ENCODE measurements at places on chromosomes 6 and 20.

DNA sequence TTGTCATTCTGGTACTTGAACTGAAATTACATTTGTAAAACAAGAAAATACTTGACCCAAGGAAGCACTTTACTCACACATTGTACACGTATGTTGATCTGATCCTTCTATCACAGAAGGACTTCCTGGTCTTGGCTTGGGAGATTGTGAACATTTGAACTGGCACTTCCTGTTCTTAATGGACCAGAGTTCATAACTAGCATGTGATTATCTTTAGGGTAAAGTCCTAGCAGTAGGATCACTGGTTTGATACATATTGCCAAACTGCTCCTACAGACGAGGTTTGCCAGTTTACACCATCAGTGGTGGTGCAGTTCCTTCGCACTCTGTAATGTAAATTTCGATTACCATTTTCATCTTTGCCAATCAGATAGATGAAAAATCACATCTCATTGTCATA lies 12.7 kb downstream of the HECA start:
- no peak for DNase-seq

GRCh38 chr20:17698384-17698783 lies 1.4 kb upstream of the BANF2 start:
- no peak for DNase-seq

DNA sequence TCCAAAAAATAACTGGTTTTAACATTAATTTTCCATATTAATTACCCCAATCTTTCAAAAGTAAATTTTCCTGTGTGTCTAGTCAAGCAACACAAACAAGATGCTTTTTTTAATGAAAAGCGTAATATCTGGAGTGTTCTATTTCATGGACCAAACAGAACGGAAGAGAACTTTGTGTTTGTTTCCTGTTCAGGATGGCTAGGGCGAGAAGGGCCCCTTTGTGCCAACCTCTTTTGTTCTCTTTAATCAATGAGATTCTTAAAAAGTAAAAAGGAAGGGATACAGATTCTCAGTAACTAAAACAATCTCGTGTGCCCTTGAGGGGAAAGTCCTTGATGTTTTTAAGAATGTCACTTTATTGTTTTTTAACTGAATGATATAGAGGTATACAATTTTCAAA lies 55.7 kb downstream of the GNAS start:
- DNase-seq: peak; percentile 38

GRCh38 chr20:2279253-2279779 lies 16.5 kb upstream of the TGM3 start:
- DNase-seq: no peak

- DNase-seq: no peak
Measured at GRCh38 chr20:13461849-13462458, 176.8 kb downstream of the TASP1 start.

- peak; percentile 16 for DNase-seq
Measured at GRCh38 chr6:19804205-19805128, 32.7 kb upstream of the ID4 start.

DNA sequence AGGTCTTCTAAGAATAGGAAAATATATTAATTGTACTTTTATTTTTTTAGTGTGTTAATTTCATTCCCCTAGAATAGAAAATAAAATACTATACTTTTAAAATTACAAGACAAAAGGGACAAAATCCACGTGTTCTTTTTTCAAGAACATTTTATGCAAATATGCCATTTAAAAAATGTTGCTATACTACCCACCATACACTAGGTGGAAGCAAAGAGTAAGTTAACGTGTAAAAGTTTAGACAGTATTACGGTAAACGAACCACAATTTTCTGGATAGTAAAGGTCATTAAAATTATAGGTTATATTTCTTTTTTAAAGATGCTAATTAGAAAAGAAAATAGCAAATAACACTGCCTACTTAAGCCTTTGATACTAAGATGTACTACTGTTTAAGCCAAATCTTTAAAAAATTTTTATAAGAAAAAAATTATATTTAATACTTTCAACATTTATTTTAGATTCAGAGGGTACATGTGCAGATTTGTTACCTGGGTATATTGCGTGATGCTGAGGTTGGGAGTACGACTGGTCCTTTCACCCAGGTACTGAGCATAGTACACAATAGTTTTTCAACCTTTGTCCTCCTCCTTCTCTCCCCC lies 287.6 kb downstream of the PHF3 start:
- no peak for DNase-seq

DNA sequence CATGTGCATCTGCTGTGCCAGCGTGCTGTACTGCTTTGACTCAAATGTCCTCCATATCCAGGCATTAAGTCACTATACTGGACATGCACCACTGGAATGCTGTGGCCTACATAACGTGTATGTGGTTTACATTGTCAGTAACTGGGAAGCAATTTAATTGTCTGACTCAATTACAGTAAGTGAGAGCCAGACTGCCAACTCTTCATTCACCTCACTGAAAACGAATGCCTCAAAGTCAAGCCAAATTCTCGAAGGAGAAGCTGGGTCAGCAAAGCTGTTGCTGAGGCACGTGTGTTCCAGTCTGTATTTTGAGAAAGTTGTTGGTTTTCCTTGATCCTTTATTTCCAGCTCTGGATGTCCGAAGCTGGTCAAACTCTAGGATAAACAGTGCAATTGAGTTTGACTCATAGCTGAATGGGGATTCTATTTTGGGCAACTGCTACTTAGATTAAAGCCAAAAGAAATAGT lies 534.3 kb downstream of the COL12A1 start:
- DNase-seq: no peak

GRCh38 chr6:6221787-6222535 lies 98.5 kb downstream of the F13A1 start:
- no peak for DNase-seq

DNA sequence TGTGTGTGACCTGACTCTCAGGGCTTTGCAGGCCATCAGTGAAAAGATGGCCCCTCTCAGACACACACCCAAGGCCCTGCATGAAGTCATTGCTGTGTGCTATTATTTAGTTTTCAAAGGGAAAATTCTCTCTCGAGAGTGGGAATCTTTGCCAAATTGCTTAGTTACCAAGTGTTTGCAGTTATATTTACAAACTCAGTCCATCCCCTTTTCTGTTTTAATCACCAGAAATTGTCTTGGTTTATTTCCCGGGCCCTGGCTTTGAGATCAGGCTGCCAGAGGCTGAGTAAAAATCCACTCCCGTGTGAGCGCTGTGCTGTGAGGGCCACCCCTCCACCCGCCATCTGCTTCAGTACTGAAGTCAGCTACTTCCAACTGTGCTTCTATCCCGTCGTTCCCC lies 163.1 kb downstream of the SOD2 start:
- no peak for DNase-seq

GRCh38 chr6:16933961-16934360 lies 167.9 kb upstream of the STMND1 start:
- DNase-seq: no peak

GRCh38 chr6:144160431-144161005 lies 10.2 kb downstream of the STX11 start:
- DNase-seq: no peak

- no peak for DNase-seq
Measured at GRCh38 chr6:20680697-20681165, 146.5 kb downstream of the CDKAL1 start.

DNA sequence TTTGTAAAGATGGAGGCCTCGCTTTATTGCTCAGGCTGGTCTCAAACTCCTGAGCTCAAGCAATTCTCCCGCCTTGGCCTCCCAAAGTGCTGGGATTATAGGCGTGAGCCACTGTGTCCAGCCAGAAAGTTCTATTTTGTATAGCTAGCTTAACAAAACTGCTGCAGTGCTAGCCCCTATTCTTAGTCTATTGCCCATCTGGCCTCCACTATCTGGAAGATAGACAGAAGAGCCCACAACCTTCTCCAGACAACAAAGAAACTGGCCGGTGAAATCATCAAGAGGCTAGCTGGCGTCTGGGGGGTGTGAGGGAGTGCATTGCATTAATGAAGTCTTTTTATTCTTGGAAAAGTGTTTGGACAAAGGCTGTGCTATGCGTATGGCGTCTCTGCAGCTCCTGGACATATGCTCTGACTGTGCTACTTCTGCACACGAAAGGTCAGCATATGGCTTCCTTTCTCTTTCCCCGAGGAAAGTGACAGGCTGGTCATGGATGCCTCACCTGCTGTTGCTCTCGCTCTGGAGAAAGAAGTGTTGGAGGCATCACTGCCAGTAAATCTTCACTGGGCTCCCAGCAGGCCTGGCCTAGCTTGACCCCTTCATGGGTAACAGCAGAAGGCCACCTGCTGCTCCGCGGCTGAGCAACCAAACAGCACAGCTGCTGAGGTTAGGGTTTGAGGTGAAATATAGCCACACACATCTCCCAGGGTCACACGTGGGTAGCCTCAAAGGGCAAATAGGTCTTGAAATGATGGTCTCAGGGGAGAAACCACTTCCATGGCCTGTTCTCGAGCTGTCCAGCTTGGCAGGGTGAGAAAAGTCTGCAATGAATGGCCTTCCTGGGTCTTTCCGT lies 95.1 kb upstream of the IYD start:
- no peak for DNase-seq

DNA sequence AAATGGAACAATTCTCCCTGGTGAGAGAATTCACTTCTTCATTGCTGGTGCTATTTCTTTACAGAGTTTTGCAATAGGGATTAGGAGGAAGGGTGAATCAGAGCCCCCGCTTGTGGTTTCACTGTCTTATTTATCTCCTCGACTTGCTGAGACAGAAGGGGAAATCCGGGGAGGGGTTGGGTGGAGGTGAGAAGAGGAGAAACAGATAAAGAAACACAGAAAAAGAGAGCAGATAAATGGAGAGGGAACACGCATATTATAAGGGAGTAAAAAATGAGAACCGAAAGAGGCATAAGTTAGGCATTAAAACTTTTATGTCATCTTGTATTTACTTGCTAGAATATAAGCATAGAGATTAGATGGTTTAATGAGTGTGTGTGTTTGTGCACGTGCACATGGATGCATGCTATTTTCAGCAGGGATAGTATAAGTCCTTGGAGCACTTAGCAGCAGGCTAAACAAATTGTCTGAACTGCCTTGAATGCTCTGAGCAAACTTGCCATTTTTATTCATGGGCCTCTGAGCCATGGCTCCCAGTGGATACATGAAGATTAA lies 105.0 kb downstream of the OLIG3 start:
- DNase-seq: peak; percentile 80

GRCh38 chr6:92428448-92428847 lies 990.9 kb downstream of the EPHA7 start:
- no peak for DNase-seq

- no peak for DNase-seq
Measured at GRCh38 chr20:63097336-63097831, 90.6 kb upstream of the BHLHE23 start.

- no peak for DNase-seq
Measured at GRCh38 chr6:39695447-39695846, 29.8 kb downstream of the KIF6 start.

- no peak for DNase-seq
Measured at GRCh38 chr20:10728873-10729670, 55.3 kb upstream of the JAG1 start.

GRCh38 chr20:17655865-17656479 lies 26.1 kb downstream of the RRBP1 start:
- DNase-seq: no peak

- DNase-seq: no peak
Measured at GRCh38 chr20:3876676-3877075, 12.5 kb upstream of the PANK2 start.

- DNase-seq: no peak
Measured at GRCh38 chr20:17985388-17986018, 16.7 kb downstream of the MGME1 start.

DNA sequence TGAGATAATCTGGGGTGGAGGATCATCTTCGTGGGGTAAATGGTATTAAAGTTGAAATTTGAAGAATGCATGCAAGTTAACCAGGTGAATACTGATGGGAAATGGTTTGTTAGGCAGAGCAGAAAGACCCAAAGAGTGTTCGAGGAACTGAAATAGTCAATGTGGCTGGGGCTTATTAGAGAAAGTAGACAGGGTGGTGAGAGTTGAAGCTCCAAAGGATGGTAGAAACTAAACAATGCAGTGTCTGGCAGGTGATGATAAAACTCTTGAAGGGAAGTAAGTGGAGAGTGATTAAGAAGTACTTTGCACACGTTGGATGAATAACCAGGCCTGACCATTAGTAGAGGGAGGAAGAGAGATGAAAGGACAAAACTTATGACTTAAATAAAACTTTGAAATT lies 39.8 kb upstream of the CENPW start:
- DNase-seq: no peak

DNA sequence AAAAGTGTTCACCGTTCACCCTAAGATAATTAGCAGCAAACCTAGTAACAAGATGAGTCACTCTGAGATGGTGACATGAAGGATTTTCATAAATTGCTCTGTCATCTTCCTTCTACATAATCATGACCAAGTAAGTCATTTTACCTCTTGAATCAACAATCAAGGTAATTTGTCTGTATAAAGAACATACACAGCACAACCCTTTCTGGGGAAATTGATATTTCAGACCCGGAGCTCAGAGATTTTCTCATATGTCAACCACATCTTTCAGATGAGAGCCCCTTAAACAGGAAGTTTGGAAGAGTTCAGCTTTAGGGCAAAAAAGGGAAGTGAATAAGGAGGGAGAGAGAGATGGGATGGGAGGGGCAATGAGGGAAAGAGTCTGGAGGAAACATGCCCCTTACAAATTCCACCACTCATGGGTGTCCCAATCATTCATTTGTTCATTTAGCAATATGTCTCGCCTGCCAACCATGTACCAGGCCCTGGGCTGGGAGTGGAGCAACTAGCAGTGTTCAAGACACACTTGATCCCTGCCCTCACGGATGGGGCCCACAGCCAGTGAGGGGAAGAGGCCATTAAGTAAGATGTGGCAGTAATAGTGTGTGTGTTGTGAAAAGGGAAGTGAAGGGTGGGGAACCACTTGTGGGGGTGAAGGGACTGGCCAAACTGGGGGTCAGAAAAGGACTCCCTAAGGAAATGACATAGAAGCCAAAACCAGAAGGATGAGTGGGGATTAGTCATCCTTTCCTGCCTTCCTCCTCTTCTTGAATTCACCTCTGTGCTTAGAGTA lies 190.9 kb downstream of the MAFB start:
- peak; percentile 70 for DNase-seq

DNA sequence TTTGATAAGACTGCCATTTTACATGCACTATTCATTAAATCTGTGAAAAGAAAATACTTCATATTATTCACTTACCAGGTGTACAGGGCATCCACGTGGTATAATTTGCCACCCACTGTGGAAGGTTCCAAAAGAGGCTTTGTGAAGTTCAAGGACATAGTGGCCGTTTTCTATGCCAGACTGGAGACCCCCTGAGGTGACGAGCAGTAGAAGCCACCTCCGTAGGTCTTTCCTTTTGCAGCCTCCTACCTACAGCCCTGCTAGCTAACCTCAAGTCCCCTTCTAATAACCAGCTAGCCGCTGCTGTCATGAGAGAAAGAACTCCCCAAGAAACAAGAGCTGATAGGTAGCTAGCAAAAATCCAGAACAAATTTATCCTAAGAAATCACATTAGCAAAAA lies 110.5 kb downstream of the ARHGAP18 start:
- DNase-seq: no peak

GRCh38 chr6:149064660-149065015 lies 252.9 kb upstream of the TAB2 start:
- DNase-seq: no peak

- no peak for DNase-seq
Measured at GRCh38 chr6:144594585-144594984, 309.4 kb downstream of the UTRN start.

- no peak for DNase-seq
Measured at GRCh38 chr20:50333812-50334211, 143.2 kb downstream of the CEBPB start.

All from CD4-positive, alpha-beta T cell treated with Interferon alpha-2 for 1 hour (primary cell).